Stimulated activated CD8-positive, alpha-beta memory T cell treated with anti-CD3 and anti-CD28 coated beads, Interleukin-7, amount 100 ng/mL, for 1 hour (primary cell): ENCODE measurements at places on chromosomes 7 and 10.

GRCh38 chr7:27958933-27959548 lies 219.1 kb downstream of the TAX1BP1 start:
- DNase-seq = no peak

DNA sequence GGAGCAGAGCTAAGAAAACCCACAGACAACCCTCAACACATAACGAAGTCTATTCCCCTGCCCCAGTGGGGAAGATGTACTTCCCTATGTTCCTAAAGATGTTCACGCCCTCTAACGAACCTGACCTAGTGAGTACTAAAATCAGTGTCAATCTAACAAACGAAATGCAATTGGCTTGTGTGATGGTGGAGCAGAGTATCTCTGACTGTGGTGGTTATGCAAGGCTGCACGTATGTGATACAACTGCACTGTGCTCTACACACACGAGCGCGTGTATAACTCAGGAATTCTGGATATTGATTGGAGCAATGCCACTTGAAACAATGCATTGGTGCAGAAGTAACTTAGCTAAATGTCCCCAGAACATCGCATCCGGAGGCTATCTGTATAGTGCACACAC lies 1.3 kb downstream of the ANKRD16 start:
- DNase-seq = no peak

DNA sequence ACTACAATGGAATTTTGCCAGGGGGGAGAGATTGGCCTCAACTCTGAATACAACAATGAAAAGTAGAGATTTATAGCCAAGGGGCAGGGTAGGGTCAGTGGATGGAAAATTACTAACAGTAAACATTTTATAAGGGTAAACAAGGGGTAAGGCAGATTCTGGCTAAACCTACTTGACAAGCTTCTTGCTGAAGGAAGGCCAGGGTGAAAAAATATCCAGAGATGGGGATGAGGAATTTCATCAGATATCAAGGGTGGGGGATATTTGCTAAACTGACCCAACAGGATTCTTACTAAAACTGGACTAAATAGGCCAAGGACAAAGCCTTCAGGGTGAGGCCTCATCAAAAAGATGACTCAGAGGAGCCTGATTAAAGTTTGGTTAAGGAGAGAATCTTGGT lies 156.3 kb downstream of the RTKN2 start:
- DNase-seq = no peak

- no peak for DNase-seq
These were observed 57.4 kb downstream of the LRRC4 start for GRCh38 chr7:127973832-127974231.

GRCh38 chr7:105682341-105683060 lies 101.2 kb upstream of the EFCAB10 start:
- DNase-seq = no peak

DNA sequence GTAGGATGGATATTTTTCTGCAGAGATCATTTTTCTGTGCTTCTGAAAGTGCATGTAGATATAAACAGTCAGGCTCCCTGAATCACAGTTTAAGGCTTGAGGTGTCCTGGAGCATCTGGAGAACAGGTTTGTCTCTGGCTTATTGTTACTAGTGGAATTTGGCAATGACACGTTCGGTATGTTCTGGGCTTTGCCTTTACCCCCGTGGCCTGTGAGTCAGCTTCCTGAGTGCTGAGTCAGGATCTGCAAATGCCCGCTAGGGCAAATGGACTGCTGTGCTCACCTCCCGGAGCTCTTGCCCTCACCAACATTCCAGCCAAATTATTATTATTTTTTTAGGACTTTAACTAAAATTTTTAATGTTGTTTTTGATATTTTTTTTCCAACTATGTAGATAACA lies 192.5 kb upstream of the PRSS1 start:
- DNase-seq = no peak

DNA sequence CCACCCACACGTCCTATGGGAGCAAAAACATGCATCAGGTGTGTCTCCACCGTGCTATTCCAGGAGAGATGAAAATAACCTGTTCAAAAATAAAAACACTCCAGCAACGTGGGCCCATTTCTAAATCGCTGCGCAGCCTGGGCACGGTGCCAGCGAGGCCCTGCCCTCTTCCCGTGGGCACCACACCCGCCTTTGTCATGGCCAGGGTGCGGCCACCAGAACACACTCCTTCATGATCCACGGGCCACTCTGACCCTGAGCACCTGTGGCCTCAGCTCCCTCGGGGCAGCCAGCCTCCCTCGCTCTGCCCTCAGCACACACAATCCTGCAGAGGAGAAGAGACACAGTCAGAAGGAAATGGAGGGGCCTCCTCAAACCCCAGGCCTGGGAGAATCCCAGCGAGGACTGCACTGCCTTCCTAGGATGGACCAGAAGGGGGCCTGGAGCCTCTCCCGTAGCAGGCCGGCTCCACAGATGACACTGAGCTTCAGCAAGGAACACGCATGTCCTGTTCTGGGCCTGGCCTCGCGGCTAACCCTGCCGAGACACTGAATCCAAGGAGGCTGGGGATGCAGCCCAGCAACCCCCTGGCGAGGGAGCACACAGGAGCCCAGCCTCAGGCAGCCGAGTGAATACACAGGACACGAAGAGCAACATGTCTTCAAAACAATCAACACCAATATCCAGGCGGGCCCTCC lies 169.0 kb downstream of the MAD1L1 start:
- DNase-seq = no peak

- DNase-seq = no peak
These were observed 73.8 kb upstream of the GTF2IRD1 start for GRCh38 chr7:74379938-74380337.

- peak; percentile 74 for DNase-seq
These were observed at the start of gene CUL1 for GRCh38 chr7:148698397-148699023. CUL1 (plus strand) TSS chr7:148698903; CDS start chr7:148730123, 31,220 bp downstream.

DNA sequence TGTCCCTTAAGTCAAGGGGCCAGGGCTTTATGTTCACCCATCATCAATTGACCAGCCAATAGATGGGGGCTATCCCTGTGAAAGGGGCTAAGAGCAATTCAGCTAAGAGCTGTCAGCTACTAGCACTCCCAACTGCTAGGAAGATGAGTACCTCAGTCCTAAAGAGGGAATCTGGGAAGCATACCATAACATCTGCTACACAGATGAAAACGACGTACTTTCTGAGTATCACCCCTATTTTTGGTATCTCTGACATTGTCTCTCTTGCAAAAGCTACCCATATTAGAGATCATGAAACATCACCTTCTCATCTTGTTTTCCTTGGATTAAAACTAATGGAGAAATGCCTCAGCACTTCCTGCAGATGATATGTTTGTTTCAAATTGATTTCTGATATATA lies 7.5 kb upstream of the SMNDC1 start:
- DNase-seq = no peak

DNA sequence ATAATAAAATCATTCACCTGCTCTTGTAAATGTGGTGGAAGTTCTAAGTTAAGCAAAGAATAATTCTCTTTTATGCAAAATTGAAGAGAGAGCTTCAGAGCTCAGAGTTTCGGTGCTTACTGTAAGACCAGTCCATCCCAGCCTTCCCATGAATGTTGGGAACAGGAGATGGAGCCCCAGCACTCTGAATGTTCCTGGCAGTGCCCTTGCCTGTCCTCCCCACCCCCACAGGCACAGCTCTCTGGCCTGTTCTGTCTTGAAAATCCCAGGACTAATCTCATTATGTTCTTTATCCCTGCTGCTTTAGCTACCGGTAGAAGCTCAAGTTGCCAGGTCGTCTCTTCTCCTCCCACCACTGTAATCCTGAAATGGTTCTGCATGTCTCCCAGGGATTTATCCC lies 29.1 kb upstream of the LHFPL3 start:
- no peak for DNase-seq

DNA sequence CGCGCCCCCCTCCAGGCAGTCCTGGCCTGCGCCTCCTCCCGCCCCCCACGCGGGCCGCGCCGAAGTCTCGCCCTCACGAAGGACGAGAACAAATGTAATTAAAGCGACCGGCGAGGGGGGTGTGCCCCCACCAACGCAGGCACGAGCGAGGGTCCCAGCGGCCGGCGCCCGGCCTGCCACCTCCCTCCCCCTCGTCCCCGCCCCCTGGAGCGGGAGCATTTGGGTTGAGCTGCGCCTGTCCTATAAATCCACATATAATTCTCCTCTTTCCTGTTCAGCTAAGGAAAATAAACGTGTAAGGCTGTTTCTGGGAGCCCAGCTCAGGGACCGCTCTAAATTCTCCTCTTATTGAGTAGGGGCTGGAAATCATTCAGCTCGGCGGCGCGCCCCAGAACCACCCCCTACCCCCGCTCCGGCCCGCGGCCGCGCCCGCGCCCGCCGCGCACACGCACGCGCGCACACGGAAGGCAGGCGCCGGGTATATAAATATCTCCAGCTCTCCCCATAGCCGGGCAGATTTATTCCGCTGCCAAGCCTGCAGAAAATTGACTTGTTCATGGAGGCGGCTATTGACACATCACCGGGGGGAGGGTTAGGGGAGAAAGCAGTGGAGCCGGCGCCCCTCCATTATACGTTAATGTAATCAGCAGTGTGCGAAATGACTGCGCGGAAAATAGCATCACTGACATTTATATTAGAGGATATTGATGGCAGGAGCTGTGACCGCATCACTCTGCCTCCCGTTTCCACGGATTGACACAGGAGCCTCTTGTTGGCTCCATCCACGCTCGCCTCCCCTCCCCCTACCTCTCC lies 61.6 kb upstream of the BTRC start:
- no peak for DNase-seq

- DNase-seq = no peak
These were observed 168.9 kb upstream of the TMEM72 start for GRCh38 chr10:44742248-44742647.

DNA sequence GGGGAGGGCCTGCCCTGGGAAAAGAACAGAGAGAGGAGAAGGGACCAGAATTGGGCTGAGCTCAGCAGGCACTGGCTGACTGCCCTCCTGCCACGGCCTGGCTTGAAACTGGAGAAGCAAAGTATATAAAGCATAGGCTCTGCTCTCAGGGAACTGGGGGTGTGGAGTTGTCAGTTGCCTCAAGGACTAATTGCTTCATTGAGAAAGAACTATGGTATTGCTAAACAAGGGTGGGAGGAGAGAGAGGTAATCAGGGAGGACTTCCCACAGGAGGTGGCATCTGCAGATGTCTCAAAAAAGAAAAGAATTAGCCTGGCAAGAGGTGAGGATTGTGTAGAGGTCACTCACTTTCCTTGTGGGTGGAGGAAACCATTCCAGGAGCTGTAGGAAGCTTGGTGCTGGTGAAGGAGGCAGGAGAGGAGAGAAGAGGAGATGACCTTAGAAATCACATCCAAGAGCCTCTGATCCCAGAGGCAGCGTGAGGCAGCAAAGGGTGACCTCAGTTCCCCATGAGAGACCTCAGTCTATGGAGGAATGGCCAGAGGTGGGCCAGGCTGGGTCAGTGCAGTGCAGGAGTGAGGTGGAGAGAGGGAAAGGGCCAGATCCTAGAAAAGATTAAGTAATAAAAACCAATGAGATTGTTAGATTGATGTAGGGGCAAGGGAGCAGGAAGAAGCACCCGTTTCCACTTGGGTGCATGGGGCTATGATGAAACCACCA lies 2.4 kb downstream of the PILRB start:
- DNase-seq = no peak

DNA sequence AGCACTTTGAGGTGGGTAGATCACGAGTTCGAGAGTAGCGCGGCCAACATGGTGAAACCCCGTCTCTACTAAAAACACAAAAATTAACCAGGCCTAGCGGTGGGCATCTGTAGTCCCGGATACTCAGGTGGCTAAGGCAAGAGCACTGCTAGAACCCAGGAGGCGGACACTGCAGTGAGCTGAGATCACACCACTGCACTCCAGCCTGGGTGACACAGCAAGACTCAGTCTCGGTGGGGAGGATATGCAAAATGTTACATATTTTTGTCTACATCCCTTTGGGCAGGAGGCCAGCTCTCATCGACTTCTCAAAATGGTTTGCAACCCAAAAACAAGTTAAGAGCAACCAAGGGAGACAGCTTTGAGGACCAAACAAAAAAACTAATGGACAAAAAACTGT lies 8.2 kb downstream of the ATE1 start:
- DNase-seq = no peak

DNA sequence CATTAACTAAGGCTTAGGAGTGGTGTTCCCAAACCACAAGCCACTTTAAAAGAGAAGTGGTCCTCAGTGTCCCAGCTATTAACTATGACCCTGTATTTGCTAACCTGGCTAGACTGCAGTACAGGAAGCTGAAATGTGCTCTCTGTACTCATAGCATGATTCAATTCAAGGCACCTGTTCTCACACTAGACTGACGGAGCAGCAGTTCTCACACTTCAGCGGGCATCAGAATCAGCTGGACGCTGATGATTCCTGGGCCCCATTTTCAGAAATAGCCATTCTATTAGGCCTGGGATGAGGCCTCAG lies 24.5 kb upstream of the MSRB2 start:
- DNase-seq = no peak

DNA sequence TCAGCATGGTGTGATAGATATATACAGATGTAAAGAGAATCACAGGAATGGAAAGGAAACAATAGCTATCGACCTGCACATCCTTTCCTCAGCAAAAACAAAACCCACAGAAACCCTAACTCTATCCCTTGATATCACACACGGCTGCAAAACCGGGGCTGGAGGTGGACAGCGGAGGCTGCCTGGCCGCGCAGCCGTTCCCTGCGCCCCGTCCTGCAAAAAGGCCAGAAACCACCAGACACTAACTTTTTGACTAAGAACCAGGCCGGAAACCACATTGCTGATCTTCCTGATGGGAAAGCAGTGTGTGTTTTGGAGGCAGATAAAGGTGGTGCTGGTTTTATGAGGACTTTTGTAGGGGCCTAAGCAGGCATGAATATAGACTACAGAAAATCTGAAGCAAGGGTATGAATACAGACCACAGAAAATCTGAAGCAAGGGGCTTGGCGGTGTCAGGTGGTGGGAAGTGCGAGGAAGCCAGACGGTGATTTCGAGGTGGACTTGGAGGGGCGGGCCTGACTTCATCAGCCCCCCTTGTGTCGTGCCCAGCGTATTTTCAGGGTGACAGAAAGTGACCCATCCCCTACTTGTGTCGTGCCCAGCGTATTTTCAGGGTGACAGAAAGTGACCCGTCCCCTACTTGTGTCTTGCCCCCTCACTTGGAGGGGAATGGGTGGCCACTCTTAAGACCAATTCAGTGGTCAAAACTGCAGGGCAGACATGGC lies 123.3 kb downstream of the WDR37 start:
- DNase-seq = no peak

DNA sequence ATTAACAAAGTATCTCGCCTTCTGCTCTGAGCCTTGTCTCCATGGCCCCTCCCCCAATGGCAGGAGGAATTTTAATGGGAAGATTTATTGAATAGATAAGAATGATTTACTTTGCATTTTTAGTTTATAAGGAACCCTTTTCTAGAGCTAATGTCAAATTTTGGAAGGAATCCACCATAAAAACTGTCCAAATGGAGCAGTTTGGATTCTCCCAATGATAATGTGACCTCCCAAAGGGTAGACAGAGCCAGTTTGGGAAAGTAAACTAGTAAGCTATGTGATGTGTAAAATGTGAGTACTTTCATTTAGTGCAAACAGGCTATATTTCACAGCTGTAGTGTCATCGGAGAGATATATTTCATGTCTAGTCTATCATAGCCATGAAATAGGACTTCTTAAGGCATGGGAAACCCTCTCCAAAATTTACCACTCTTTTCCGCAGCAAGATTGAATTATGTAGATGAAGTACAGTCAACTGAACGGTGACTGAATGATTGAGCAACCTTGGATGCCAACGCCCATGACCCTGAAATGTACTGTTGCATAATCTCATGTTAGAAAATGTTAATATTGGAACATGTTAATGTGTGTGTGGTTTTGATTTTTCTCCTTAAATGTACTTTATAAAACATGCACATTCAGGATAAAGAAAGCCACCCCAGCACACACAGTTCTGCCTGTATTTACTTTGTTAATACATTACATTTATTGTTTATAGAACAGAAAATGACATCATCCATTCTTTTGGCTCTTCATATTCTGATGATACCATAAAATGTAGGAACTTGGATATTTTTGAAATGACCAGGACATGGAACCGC lies 140.6 kb downstream of the NRP1 start:
- no peak for DNase-seq
